ENCODE measurements at places on chromosomes 12 and 14.

GRCh38 chr12:57755194-57755453 is 221 bp downstream of the MARCHF9 start:
- peaks cover 22% of the 10 kb centered on the region for H3K36me3 ChIP-seq
- H3K4me1 ChIP-seq, result peaks cover 49% of the 10 kb centered on the region
- H3K27me3 ChIP-seq, result no peaks in the 10 kb centered on the region

DNA sequence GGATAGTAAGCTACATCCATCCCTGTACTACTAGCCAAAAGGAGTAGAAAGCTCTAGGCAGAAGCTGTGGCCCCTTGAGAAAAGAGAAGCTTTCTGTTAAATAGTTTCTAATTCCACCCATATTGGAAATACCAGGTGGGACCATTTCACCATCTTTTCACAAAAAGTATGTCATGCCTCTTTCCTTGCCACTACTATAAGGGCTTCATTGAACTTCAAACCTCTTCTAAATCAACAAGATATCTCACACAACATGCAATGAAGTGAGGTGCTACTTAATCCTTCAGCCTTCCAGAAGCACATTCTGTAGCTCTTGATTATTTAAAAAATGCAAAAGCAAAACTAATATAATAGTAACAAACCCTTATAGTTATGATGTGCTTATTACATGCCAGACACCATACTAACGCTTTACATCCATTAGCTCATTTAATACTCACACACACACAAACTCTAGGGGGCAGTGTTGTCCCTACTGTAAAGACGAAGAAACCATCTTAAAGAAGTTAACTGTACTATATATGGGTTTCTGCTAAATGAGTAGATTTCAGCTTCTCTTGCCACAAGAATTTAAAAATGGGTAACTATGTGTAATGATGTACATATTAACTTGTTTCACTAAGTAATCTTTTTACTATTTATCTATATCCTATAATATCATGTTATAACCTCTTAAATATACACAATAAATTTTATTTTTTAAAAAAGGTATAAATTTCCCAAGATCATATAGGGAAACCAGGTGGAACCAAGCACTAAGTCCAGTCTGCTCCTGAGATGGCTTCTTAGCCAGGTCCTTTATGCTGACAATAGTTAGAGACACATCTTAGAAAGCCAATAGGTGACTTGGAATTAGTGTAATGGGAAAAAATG is 124.4 kb downstream of the RPS29 start:
- H3K4me3 ChIP-seq, result no peak overlapping the region
- peaks cover 4% of the 10 kb centered on the region for H3K27me3 ChIP-seq
- no peaks in the 10 kb centered on the region for H3K4me1 ChIP-seq
- H3K27ac ChIP-seq, result no peak overlapping the region
- DNase-seq, result peak; percentile 42
- no peaks in the 10 kb centered on the region for H3K36me3 ChIP-seq

DNA sequence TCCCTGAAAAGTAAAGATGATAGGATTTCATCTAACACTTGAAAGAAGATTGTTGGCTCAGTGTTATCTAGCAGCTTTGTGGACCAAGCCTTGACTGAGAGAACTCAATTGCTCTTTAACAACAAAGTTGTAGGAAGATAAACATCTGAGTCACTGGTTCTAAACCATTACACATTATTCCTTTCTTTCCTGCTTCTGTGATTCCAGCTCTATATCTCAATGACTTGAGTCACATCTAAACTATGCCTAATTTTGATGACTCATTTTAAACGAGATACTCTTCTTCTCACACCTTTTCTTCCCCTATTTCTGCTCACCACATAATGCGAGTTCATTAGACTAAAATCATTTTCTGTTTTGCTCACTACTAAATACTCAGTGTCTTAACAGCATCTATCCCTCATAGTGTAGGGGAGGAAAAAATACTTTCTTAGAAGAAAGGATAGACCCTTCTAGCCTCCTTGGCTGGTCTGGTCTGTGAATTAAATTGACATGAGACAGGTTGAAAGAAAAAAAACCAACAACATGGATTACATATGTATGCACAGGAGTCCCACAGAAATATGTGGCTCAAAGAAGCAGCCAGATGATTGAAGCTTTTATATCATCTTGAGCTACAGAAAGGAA is 201.4 kb downstream of the C12orf50 start:
- H3K27me3 ChIP-seq, result no peaks in the 10 kb centered on the region
- no peak overlapping the region for H3K4me3 ChIP-seq
- H3K36me3 ChIP-seq, result no peaks in the 10 kb centered on the region
- no peak overlapping the region for H3K27ac ChIP-seq
- DNase-seq, result no peak
- H3K4me1 ChIP-seq, result no peaks in the 10 kb centered on the region

GRCh38 chr12:3694673-3695072 is 58.2 kb downstream of the CRACR2A start:
- H3K27ac ChIP-seq, result no peak overlapping the region
- H3K4me3 ChIP-seq, result no peak overlapping the region
- no peak for DNase-seq
